ENCODE measurements at places on chromosomes 7 and 10.

GRCh38 chr10:101438881-101439391 lies 85.0 kb downstream of the BTRC start:
- no peak overlapping the region for H3K4me3 ChIP-seq
- no peaks in the 10 kb centered on the region for H3K27me3 ChIP-seq
- H3K36me3 ChIP-seq = no peaks in the 10 kb centered on the region
- no peaks in the 10 kb centered on the region for H3K4me1 ChIP-seq
- H3K27ac ChIP-seq = no peak overlapping the region
- no peak for DNase-seq

DNA sequence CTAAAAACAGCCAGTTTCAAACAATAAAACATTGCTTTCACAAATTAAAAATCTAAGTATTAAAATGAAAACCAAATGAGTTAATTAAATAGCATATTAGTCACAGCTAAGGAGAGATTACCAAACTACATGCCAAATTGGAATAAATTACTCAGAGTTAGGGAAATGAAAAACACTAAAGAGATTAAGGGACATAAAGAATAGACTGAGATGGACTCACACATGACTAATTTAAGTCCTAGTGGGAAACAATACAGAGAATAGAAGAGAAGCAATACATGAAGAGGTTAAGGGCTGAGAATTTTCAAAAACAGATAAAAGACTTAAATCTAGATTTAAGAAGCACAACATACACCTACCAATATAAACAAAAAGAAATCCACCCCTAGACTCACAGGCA lies 110.6 kb downstream of the ZFAND4 start:
- H3K27me3 ChIP-seq = no peaks in the 10 kb centered on the region
- no peak overlapping the region for H3K4me3 ChIP-seq
- H3K4me1 ChIP-seq = peaks cover 5% of the 10 kb centered on the region
- no peaks in the 10 kb centered on the region for H3K36me3 ChIP-seq

DNA sequence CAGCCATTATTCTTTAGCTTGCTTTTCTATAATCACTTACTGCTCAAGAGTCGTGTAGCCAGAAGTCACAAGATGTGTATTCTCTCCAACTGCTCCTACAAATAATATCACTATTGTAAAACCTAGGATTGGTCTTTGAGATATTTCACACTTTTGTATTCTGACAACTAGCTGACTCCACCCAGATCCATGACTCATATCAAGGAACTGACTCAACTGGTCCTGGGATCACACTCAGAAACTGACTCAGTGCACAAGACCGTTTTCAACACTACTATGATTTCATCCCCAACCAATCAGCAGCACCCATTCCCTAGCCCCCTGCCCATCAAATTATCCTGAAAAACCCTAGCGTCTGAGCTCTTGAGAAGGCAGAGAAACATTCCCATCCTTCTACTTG lies 56.5 kb upstream of the ORC5 start:
- H3K4me3 ChIP-seq = no peak overlapping the region
- DNase-seq = no peak
- no peaks in the 10 kb centered on the region for H3K4me1 ChIP-seq
- H3K27me3 ChIP-seq = no peaks in the 10 kb centered on the region
- H3K36me3 ChIP-seq = no peaks in the 10 kb centered on the region
- H3K27ac ChIP-seq = no peak overlapping the region

DNA sequence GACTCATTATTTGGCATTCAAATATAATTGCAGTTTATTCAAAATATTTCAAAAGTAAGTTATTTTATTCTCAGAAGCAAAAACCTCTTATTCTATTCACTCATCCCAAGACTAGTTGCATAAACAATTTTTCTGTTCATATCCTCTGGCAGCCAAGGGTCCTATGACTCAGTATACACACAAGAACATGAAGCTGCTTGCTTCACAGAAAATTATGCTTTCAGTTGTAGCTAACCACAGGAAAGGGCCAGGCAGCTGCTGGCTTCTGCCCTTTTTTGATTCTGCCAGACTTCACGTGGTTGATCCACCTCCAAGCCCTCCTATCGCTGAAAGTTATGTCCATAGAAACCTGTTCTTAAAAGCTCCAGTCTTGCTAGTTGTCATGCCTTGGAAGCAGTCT lies 108.8 kb downstream of the ABCA13 start:
- H3K27me3 ChIP-seq = no peaks in the 10 kb centered on the region
- no peak for DNase-seq
- no peak overlapping the region for H3K27ac ChIP-seq
- H3K36me3 ChIP-seq = no peaks in the 10 kb centered on the region
- no peak overlapping the region for H3K4me3 ChIP-seq

DNA sequence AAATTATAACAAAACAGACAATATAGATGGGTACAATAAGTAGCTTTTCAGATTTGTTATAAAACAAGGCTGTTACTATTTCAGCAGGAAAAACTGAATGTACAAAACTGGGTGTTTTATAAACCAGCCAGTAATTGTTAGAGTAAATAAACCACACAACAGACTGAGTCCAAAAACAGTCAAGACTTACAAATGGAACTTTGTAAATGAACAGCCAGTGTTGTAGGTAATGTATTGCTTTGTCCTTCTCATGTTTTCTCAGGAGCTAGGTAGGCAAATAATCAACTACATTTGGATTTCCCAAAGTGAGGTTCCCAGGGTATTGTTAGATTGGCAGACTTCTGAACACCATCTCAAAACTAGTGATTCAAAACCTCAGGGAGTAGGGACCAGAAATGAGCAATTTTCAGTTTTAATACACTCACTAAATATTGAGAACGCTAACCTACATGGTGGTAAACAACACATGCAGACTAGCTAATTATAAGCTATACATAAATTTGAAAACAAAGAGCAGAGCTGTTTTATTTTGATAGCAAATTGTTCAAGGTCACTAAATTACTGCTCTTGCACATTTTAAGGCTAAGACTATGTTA lies 36.2 kb downstream of the HERPUD2 start:
- DNase-seq = no peak
- no peaks in the 10 kb centered on the region for H3K27me3 ChIP-seq
- H3K4me1 ChIP-seq = no peaks in the 10 kb centered on the region
- H3K27ac ChIP-seq = no peak overlapping the region
- no peaks in the 10 kb centered on the region for H3K36me3 ChIP-seq

- no peak overlapping the region for H3K4me3 ChIP-seq
- no peaks in the 10 kb centered on the region for H3K27me3 ChIP-seq
- DNase-seq = no peak
- no peak overlapping the region for H3K27ac ChIP-seq
Measured at GRCh38 chr7:92674379-92674778, 84.2 kb upstream of the FAM133B start.

- no peaks in the 10 kb centered on the region for H3K36me3 ChIP-seq
- no peaks in the 10 kb centered on the region for H3K27me3 ChIP-seq
Measured at GRCh38 chr10:6136215-6137201, 47.7 kb downstream of the RBM17 start.

DNA sequence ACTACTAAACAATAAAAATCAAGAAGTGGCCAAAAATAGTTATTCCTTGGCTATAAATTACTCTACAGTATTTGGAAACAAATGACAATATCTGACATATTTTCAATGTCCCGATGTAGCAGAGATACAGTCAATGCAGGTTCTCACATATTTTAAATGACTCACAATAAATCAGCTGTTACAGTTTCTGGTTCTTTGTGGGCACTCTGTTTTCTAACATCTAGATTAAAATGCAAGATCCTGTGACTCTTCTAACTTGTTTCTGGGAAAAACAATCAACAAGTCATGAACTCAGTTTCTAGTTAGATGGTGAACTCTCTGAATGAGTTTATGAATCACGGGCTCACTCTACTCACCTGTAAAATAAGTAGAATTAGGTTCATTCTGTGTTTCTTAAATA lies 849.6 kb upstream of the MBL2 start:
- no peak overlapping the region for H3K4me3 ChIP-seq
- H3K4me1 ChIP-seq = no peaks in the 10 kb centered on the region
- no peak overlapping the region for H3K27ac ChIP-seq
- DNase-seq = no peak
- H3K27me3 ChIP-seq = no peaks in the 10 kb centered on the region

DNA sequence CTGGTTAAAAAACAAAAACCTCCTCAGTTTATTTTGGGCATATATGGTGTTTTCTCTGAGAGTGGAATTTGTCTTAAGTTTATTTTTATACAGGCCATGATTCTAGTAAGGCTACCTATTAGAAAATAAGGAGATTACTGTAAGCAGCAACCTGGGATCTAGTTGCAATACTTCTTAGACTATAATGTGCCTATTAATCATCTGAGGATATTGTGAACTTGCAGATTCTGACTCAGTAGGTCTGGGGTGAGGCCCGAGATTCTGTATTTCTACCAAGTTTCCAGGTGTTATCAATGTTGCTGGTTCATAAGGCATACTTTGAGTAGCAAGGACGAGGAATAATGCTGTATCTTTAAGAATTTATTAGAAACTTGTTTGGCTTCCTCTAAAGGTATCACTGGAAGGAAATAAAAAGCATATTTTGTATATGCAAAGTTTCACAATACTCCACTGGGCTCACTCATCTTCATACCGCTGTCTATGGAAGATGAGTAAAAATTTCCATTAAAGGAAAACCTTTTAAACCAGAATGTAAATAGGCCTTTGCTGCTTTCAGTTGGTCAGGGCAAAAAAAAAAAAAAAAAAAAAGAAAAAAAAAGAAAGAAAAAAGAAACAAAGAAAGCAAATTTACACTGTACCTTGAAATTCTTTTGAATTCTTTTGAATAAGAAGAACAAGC lies 105.8 kb downstream of the BMPER start:
- H3K27me3 ChIP-seq = no peaks in the 10 kb centered on the region
- peaks cover 8% of the 10 kb centered on the region for H3K4me1 ChIP-seq
- H3K27ac ChIP-seq = no peak overlapping the region
- no peak overlapping the region for H3K4me3 ChIP-seq
- DNase-seq = no peak
- no peaks in the 10 kb centered on the region for H3K36me3 ChIP-seq

GRCh38 chr7:128831994-128832879 lies 2.0 kb downstream of the FLNC start:
- H3K36me3 ChIP-seq = peaks cover under 1% of the 10 kb centered on the region
- H3K4me1 ChIP-seq = peaks cover 33% of the 10 kb centered on the region
- H3K4me3 ChIP-seq = peak overlapping the region; percentile 71
- H3K27ac ChIP-seq = peak overlapping the region; percentile 97

DNA sequence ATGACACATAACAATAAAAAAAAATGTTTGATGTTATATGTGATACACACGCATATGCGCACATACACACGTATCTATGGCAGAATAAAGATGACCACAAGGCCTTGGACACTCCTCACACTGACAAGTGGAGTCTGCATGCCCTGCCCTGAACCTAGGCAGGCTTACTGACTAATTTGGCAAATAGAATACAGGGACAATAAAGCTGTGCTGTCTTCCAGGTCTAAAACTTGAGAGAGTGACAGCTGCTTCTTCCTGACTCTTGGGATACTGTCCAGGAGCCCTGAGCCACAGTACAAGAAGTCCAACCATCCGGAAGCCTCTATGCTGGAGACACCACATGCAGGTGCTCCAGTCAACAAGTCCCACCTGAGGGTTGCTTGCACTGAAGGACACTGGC lies 20.3 kb downstream of the PARD3 start:
- peaks cover 3% of the 10 kb centered on the region for H3K4me1 ChIP-seq
- DNase-seq = no peak
- H3K27me3 ChIP-seq = no peaks in the 10 kb centered on the region
- no peak overlapping the region for H3K27ac ChIP-seq
- no peak overlapping the region for H3K4me3 ChIP-seq

DNA sequence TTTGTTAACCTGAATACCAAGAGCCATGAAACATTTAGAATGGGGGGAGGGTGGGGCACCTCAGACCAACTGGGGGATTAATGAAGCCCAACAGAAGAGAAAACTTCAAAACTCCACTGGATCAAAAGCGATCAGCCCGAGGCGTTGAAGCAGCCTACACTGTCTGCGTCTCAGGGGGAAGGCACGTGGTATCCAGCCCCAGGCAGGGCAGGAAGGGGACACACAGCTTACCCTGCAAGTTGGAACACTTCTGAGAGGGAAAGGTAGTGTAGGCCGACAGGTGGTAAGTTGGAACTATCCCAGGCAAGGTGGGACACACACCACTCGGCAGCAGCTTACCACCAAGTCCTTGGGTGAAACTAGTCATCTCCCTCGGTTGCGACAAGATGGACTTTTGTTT lies 102.9 kb downstream of the TAX1BP1 start:
- H3K27ac ChIP-seq = no peak overlapping the region
- H3K27me3 ChIP-seq = no peaks in the 10 kb centered on the region
- peaks cover 4% of the 10 kb centered on the region for H3K4me1 ChIP-seq

DNA sequence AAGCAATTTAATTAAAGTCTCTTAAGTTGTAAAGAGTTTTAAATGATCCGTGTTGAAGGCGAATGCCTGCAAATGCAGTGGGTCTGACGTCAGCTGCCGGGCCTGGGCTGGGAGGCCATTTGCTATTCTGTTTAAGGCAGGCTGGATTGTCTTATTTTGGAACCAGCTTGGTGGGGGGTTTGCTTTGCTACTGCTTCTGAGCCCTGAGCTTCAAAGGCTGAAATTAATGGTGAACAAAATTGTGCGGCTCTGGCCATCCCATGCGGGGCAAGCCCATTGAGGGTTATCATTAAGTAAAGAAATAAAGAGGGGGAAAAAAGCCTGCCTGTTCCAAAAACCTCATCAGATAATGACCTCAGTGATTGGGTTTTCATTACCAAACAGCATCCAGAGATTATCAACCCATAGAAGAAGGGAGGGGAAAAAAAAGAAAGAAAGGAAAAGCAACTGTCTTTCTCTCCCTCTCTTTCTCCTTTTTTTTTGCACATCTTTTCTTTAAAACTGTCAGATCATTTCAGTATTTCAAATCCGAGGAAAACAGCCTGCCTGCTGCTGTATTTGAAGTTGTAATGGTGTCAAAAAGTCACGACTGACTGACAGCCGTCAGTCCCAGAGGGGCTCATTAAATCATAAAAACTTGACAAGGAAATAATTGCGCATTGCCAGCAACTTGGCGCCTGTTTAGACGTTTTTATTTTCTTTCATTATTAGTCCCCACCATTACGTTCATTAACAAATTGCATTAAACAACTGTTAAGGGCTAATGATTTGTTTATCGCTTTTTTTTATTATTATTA lies 131.9 kb upstream of the TCF7L2 start:
- DNase-seq = no peak
- H3K4me3 ChIP-seq = no peak overlapping the region
- no peaks in the 10 kb centered on the region for H3K36me3 ChIP-seq
- no peak overlapping the region for H3K27ac ChIP-seq

DNA sequence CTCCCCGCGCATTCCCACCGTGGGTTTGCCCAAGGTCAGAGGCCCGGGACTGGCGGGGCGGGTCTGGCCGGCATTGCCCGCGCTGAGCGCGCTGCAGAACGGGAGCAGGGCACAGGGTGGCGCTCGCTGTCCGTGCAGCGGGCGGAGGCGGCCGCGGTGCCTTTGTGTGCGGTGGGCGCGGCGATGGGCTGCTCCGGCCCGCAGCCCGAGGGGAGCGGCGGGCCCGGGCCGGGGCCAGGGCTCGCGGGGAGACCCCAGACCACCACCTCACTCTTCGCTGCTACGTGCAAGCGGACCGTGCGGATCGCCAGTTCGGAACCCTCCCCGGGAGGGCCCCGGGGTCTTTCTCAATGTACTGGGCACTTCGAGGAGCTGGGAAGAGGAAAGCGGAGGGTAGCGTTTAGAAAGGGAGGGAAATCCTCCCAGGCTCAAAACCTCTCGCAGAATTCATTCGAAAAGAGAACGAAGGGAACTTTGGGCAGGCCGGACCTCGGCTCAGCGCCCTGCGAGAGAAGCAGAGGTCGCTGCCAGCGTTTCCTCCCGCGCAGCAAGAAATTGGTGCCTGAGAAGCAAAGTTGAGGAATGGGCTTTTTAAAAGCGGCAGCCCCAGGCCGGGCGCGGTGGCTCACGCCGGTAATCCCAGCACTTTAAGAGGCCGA lies 8.5 kb downstream of the SP8 start:
- H3K27ac ChIP-seq = no peak overlapping the region
- peaks cover 22% of the 10 kb centered on the region for H3K27me3 ChIP-seq
- H3K4me1 ChIP-seq = peaks cover 5% of the 10 kb centered on the region

GRCh38 chr7:47611045-47611511 lies 29.2 kb upstream of the TNS3 start:
- no peak for DNase-seq
- H3K27me3 ChIP-seq = no peaks in the 10 kb centered on the region
- H3K4me1 ChIP-seq = peaks cover 18% of the 10 kb centered on the region
- no peak overlapping the region for H3K4me3 ChIP-seq

Measured in thoracic aorta (tissue), 2 donors.